ENCODE measurements at places on chromosomes 3 and 15.

DNA sequence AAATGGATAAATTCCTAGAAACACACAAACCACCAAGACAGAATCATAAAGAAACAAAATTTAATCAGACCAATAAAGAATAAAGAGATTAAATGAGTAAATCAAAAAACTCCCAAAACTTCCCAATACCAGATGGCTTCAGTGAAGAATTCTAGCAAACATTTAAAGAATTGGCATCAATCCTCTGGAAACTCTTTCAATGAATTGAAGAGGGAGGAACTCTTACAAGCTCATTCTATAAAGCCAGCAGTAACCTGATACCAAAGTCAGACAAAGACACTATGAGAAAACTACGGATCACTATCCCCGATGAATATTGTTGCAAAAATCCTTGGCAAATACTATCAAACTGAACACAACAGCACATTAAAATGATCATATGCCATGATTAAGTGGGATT is 81.9 kb upstream of the SLCO2A1 start:
- DNase-seq, result no peak

DNA sequence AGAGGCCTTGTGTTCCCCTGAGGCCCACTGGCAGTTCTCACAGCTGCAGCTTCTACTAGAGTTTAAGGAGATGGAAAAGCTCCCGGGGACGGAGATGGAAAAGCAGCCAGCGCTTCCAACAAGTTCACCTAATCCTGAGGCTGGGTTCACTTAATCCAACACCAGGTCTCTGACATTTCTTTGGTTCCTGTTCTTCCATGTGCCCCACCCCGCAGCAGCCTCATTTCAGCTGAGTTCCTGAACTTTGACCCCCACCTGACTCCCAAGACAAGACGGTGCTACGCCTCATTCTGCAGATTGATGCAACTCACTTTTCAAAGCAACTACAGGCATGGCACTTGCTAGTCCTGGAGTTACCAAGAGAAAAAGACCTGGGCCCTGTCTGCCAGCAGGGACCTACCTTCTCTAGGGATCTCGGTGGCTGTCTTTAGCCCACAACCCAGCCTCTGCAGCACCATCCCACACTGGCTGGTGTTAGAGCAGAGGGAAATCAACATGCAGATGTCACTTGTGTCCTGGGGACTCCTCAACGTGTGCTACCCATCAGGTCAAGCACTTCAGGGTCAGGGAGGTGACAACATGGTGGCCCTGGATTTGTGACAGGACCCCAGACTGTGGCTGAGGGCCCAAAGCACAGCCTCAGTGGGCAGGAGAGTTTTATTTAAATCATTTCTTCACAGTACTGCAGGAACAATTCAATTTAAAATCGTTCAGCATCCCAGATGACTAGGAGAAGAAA is 406.1 kb downstream of the VPS13C start:
- no peak for DNase-seq

DNA sequence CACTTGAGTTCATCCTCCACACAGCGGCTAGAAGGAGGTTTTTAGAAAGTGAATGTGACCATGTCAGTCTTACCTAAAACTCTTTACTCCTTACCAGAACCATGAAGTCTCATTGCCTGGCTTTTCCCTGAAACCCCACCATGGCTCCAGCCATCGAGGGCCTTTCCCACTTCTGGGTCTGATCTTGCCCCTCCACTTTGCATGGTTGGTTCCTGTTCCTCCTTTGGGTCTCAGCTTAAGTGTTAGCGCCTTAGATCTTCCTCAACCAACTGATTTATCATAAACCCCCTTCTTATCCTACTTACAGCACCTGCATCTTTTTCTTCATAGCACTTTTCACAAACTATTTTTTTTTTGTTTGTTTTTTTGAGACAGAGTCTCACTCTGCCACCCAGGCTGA is 45.9 kb upstream of the ULK4 start:
- DNase-seq, result no peak

DNA sequence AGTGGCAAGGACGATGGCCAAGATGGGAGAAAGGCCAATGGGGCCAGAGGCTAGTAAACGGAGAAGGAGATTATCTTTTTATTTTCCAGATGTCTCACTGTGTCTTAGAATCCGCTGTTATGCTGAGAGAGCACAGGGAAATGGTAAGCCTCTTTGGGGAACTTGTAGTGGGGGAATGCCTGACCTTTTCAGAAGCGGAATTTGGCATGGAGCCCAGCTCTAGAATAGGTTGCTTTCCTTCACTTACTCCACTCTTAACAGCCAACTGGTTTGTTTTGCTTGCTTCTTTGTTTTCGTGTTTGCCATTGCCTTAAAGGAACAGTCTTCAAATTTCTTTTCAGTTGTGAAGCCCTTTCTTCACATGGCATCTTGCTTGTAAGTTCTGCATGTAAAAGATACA is 316.2 kb upstream of the THRB start:
- DNase-seq, result no peak

GRCh38 chr3:123818921-123819429 is 65.2 kb downstream of the MYLK start:
- no peak for DNase-seq
